ENCODE measurements at places on chromosomes 11 and 22.

GRCh38 chr11:65958774-65959420 is 2.6 kb upstream of the SART1 start:
- no peak for DNase-seq

DNA sequence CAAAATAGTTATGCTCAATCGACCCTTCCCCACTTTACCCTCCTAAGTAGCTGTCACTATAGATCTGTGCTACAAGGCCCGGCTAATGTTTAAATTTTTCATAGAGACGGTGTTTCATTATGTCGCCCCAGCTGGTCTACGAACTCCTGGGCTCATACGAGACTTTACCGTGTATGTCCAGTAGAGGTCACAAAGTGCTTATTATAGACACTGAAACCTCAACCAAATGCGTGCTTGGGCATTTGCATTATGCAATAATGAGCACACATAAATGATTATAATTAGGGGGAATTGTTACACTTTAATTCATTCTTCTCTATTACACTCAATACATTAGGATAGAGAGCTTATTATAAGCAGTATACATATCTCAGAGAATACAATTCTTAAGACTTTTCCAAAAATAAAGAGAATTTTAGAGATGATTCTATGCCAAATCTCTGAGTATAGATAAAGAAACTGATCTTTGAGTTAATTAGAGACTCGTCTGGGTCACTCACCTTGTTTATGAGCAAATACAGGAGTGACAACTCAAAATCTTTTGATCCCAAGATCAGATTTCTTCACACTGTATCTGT is 12.5 kb upstream of the MRPL16 start:
- peak; percentile 85 for DNase-seq

DNA sequence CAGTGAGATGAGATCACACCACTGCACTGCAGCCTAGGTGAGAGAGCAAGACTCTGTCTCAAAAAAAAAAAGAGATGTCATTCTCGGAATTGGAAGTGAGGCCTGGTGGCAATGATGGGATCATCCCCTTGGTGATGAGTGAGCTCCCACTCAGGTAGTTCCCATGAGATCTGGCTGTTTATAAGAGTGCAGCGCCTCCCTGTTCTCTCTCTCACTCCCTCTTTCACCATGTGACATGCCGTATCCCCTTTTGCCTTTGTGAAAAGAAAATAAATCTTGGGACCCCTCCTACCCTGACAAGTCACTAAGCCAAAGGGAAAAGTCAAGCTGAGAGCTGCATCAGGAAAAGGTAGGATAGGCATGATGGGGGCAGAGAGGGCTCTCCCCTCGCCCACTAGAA is 28.8 kb downstream of the ZNF70 start:
- DNase-seq, result no peak

DNA sequence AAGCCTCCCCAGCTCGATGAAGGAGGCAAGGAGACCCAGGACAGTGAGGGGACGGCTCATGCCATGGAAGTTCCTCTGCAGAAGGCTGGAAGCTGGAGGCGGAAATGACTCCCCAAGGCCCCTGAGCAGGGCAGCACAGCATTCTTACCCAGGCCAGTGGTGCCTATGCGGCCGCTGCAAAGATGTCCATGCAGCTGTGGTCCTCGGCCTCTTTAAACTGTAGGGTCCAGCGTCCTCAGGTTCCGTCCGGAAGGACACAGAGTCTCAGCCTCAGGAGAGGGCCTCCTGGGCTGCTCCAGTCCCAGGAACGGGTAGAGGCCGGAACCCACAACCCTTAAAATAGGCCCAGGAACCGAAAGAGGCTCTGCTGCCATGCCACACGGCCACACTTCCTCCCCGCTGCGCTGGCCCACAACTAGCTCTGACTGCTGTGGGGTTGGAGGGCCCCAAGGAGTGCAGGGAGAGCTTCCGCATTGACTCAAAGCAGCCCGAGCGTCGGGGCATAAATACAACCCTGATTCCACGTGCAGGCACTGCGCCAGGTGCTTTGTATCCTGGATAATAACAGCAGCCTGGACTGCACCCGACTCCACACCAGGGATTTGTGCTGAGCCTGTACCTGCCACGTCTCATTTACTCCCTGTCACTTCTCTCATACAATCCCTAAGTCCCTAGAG is 5.5 kb downstream of the KIAA0930 start:
- peak; percentile 60 for DNase-seq

GRCh38 chr22:43155789-43156188 is 4.4 kb downstream of the TSPO start:
- no peak for DNase-seq

DNA sequence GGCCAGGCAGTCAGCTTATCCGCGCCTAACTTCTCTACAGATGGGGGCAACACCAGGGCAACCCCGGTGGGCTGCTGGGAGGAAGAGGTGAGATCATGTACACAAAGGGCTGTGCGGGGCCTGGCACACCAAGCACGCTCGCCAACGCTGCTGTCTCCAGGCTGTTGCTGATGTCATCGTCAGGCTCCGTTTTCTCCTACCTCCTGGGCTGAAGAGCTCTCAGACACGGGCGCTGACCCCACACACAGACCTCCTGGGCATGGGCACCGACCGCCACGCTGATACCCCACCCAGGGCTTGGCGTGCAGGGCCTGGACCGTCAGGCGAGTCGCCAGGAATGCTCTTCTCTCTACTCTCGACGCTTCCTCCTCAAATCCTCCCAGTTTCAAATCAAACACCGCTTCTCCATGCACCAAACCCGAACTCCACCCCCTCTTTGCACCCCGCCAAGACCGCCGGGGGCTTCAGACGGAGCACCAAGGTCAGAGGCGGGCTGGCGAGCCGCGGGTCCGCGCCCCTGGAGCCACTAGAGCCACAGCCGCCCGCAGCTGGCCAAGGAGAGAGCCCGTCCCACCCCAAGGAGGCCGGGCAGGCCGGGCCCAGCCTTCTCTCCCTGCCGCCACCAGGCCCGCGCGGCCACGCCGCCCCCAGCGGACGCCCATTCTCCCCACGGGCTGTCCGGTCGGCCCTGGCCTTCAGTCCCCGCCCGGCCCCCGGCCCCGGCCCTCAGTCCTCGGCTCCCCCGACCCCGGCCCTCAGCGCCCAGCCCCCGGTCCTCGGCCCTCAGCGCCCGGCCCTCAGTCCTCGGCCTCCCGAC is 772 bp downstream of the SBF1 start:
- DNase-seq, result no peak

DNA sequence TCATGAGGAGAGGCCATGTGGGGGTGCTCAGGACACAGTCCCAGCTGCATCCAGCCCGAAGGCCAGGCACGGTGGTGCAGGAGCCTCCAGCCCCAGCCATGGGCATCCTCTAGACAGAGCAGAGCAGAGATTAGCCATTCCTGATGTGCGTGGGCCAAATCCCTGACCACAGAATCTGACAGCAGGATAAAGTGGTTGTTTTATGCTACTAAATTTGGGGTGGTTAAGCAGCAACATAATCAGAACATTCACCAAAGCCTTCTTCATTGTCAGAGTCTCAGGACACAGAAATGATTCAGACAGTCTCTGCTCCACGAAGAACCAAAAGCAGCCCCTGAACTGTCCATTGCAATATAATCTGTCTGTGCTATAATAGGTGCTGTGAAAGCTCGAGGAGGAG is 19.7 kb downstream of the RASD2 start:
- no peak for DNase-seq

- DNase-seq, result no peak
Measured at GRCh38 chr11:99918761-99919160, 768.3 kb upstream of the ARHGAP42 start.

DNA sequence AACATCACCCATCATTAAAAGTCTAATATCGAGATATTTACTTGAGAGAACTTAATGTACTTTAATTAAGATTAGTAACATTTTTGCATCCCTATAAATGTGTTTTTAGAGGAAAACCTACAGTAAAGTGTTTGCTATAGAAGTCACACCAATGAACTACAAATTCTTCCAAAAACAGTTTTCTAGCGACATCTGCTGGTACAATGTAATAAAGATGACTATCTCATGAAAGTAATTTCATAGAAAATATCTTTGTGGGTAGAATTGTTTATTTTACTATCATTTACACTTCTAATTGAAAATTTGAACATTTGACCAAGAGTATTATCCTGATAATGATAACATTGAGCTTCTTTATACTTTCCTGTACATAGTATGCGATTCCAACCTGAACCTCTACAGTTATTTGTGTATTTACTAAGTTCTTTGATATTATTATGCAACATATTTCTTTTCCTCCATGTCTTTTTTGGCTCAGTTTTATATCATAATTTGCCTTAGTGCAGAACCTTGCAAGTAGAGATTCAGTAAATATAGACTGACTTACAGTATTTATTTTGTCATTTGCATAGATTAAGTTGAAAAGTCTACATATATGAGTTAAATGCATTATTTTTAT is 252.7 kb downstream of the TMEM135 start:
- DNase-seq, result peak; percentile 79

GRCh38 chr22:37185646-37186227 is 2.3 kb downstream of the C1QTNF6 start:
- DNase-seq, result no peak

DNA sequence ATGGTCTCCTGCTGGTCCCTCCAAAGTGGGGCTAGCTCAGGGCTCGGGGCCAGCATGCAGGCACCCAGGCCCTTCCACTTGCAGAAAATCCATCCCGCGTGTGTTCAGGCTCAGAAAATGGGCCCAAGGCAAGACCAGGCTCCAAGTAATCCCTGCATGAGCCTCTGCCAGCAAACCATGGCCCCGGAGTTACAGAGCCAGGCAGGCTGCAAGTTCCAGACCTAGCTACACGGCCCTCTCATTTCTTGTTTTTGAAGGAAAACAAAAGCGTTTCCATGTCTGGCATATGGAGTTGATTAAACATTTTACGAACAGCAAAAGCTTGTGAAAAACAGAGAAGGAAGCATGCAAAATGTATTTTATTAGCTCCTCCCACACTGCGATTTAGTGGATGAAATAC is 29.7 kb downstream of the KIAA0930 start:
- DNase-seq, result no peak

DNA sequence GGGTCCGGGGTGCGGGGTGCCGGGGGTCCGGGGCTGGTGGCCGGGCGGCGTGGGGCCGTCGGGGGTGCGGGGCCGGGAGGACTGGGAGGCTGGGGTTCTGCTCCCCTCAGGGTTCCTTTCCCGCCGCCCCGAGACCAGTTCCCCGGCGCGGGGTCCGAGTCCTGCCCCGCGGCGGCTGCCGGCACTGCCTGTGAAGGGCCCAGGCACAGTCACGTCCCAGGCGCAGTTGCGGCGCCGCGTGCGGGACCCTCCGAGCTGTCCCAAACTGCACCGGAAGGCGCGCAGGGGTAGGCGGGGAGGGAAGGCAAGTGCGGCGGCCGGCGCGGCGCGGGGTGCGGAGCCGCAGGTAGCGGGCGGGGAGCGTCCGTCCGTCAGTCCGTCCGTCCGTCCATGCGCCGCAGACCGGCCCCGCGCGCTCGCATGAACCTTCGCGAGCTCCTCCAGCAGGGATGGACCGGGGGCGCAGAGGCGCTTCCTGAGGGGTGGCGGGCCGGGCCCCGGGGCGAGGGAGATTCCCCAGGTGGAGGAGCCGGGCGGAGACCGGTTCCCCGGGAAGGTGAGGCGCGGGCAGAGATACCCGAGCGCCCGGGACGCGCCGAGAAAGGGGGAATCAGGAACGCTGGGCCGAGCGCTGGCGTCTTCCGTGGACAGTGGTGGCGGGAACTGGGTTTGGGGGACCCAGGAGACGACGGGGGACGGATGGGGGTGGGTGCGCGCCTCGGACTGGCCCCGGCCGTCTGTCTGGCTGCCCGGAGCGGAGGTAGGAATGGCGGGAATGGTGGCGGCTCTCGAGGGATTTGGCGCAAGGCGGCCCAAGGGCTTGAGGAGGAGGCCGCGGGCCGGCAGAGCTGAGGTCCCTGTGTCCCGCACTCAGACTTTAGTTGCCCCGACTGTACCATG is 3.1 kb upstream of the ADORA2A start:
- peak; percentile 51 for DNase-seq

DNA sequence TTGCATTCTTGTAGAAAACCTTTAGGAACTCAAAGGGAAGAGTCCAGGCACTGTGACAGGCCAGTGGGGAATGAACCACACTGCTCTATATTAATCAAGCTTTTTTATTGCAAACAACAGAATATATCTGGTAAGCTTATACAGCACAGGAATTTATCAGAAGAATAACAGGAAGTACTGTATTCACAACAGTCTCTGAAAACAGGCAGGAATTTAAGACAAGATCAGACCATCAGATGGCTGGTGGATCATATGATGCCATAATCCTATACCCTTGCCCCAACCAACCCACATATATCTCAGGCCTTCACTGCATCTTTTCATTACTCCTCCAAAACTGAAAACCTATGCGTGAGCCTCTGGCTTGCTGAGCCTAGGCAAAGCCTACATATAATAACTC is 1.0 kb upstream of the HTATIP2 start:
- DNase-seq, result no peak

GRCh38 chr11:64754919-64755662 is 4.7 kb downstream of the PYGM start:
- DNase-seq, result no peak

DNA sequence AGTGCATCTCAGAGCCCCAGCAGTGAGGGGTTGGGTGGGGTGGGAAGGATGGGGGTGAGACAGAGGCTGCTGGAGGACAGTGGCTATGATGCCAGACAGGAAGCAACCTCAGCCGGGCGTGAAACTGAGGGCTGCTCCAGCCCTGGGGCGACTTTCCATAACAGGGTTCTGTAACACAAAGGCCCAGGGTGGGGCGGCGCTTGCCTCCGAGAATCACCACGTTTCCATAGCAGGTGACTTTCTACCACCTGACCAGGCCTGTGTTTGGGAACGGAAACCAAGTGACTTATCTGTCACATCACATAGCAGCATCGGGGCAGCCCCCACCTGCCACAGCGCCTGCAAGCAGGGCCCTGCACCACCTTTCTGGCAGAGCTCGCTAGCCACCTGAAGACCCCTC is 85.8 kb downstream of the TRMU start:
- no peak for DNase-seq

DNA sequence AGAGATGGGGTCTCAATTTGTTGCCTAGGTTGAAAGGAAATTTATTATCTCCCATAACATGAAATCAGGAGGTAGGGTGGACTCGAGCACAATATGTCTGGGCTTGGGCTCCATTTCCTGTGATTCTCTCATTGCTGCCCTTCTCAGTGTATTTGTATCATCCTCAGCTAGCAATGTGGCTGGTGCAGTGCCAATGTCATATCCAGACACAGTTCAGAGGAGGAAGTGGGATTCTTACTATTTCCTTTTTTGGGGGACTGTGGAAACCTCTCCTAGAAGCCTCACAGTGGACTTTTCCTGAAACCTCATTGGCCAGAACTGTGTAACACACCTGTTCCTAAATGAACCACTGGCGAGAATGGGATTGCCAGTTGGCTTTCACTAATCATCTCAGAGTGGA is 21.0 kb upstream of the SWAP70 start:
- DNase-seq, result no peak

GRCh38 chr11:11397036-11397415 is 44.0 kb upstream of the CSNK2A3 start:
- no peak for DNase-seq

GRCh38 chr11:1333860-1334259 is 24.4 kb upstream of the TOLLIP start:
- DNase-seq, result no peak

DNA sequence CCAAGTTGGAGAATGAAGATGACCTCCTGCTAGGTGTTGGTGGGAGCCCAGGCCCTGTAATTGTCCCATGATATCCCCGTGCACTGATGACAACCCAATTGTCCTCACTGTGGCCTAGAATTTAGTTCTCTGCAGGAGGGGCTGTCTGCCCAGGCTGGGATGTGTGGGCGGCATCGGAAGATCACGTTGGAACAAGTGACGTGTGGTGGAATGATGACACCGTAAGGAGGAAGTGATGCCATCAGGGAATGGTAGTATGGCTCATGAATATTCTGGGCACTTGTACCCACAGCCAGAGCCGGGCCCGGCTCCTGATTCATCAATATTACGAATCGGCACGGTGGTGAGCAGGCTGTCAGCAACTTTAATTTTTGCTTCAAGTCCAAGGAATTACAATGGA is 111.6 kb downstream of the MIAT start:
- DNase-seq, result no peak
